ENCODE measurements at places on chromosomes 12 and 14.

GRCh38 chr12:10559244-10559643 lies 53.6 kb downstream of the EIF2S3B start:
- no peak for DNase-seq

- DNase-seq: no peak
Measured at GRCh38 chr12:64746663-64747062, 12.5 kb downstream of the GNS start.

GRCh38 chr12:69633061-69633460 lies 22.4 kb upstream of the LRRC10 start:
- DNase-seq: no peak

DNA sequence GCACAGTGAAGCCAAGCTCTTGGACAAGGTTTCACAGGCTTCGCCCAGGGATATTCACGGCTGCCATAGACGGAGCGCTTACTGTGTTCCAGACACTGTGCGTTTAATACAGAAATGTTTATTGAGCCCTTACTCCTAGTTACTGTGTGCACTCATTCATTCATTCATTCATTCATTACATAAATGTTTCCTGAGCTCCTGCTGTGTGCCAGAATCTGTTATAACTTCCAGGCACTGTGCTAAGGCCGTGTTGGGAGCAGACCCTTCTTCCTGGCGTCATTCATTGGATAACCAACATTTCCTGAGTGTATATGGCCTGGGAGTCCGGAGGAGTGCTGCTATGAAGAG lies 760 bp upstream of the MED13L start:
- no peak for DNase-seq

- DNase-seq: no peak
Measured at GRCh38 chr12:40825156-40825555, 132.9 kb downstream of the CNTN1 start.

DNA sequence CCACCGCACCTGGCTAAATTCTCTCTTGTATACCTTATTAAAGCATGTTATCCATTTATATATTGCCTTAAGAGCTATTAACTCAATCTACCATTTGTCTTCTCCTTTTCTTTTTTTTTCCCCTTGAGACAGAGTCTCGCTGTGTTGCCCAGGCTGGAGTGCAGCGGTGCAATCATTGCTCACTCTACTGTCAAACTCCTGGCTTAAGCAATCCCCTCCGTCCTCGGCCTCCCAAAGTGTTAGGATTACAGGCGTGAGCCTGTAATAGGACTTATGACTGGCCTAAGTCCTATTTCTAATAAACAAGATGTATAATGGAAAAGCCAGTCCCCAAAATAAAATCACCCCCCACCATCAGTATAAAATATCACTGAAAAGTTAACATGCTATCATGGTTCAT lies 14.4 kb downstream of the SNX6 start:
- DNase-seq: no peak

DNA sequence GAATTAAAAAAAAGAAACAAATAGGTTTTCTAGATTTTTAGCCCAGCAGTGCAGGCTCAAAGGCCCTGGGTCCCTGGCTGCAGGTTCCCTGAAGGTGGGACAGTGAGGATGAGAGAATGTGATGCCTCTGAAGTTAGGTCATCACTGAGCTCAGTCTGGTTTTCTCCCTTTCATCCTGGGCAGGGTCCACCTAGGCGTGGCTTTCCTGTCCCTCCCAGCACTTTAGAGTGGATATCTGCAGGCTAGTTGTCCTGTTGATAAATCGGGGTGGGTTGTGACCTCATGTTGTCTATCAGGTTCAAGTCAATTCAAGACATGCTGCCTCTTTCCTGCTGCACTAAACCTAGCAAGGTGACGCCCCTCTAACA lies 60.9 kb downstream of the MAP1LC3B2 start:
- no peak for DNase-seq

DNA sequence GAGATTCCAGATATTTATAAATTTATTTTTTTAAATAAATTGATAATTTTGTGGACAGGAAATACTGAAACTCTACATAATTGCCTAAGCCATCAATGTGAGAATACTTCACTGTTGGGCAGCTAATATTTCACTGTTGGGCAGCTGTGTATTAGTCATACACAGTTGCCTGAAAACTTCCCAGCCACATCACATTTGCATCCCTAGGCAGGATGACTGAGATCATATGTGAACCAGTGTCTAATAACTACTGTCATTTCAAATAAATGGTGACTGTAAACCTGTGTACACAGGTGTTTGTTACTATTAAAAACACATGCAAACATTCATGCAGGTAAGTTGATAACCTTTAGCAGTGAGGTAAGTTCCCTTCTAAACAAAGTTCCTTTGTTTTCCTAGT lies 43.9 kb downstream of the TMTC3 start:
- DNase-seq: no peak

- no peak for DNase-seq
Measured at GRCh38 chr12:93676408-93677194, 574 bp upstream of the CRADD start.

DNA sequence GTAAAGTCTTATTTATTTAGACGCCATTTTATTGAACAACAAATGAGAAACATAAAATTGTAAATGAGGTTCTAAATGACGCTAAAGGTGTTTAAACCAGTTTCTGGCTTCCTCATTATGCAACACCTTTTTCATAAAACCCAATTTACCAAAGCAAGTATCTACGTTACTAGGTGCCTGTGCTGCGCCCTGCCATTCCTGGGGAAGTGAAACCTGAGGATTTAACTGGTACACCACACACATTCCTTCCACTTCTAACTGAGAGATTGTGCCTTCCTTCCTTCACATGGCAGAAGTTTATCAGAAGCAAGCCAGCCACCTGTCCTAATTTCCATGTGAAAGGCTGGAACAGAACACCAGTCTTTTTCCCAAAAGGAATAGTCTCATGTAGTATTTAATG lies 40.3 kb upstream of the GCH1 start:
- no peak for DNase-seq

- DNase-seq: no peak
Measured at GRCh38 chr12:103688376-103689063, 101.4 kb downstream of the STAB2 start.

GRCh38 chr14:30005114-30005808 lies 77.6 kb upstream of the PRKD1 start:
- no peak for DNase-seq

- DNase-seq: no peak
Measured at GRCh38 chr14:31827325-31827724, 249.8 kb upstream of the ARHGAP5 start.

GRCh38 chr12:76587428-76588178 lies 28.0 kb upstream of the OSBPL8 start:
- DNase-seq: no peak

- no peak for DNase-seq
Measured at GRCh38 chr14:90777830-90778485, 38.3 kb downstream of the TTC7B start.

Data from stimulated activated CD4-positive, alpha-beta T cell treated with anti-CD3 and anti-CD28 coated beads, Interleukin-1b, Interleukin-23, amount 100 ng/mL, for 4 hours (primary cell).